ENCODE measurements at places on chromosomes 11 and 22.

DNA sequence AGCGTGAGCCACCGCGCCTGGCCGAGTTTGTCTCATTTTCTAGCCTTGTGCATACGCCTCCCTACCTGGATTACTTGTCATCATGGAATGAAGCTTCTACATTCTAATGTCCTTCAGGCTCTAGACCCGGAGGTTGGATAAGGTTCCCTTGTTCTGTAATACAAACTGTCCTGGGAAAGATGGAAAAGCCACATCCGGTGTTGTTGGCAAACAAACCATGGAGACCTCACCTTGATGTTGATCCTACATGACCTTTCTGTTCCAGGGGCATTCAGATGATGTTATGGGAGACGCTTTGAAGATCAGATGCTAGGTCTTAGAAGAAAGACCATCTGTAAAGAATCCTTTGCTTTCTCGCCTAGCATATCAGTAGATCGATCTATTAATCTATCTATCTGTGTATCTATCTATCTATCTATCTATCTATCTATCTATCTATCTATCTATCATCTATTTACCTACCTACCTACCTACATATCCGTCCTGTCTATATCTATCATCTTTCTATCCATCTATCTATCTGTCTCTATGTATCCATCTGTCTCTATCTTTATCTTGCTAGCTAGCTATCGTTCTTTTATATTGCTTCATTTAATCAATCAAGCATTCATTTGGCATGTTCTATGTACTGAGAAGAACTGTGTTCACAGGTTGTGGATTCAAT is 46.3 kb upstream of the GRK3 start:
- no peak for DNase-seq

DNA sequence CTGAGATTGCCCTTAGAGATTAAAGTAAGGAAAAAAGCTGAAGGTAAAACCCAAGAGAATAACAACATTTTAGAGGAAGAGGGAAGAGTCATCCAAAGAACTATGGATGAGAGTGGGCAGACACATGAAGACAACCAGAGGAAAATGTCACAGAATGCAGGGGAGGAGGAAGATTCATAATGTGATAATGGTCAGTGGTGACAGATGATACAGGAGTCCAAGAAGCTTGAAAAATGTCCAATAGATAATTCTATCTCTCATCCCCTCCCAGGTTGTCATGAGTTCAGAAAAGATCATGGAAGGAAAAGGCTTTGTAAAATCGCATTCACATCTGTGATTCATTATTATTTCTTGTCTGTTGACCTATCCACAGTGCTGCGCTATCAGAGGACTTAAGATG is 282.3 kb upstream of the CCDC90B start:
- DNase-seq: no peak

- no peak for DNase-seq
Observed at GRCh38 chr11:61647529-61647928, 32.7 kb upstream of the DAGLA start.

GRCh38 chr11:107856981-107857517 is 1.5 kb downstream of the SLC35F2 start:
- DNase-seq: no peak

GRCh38 chr11:2923446-2924375 is 5.5 kb downstream of the PHLDA2 start:
- DNase-seq: no peak

DNA sequence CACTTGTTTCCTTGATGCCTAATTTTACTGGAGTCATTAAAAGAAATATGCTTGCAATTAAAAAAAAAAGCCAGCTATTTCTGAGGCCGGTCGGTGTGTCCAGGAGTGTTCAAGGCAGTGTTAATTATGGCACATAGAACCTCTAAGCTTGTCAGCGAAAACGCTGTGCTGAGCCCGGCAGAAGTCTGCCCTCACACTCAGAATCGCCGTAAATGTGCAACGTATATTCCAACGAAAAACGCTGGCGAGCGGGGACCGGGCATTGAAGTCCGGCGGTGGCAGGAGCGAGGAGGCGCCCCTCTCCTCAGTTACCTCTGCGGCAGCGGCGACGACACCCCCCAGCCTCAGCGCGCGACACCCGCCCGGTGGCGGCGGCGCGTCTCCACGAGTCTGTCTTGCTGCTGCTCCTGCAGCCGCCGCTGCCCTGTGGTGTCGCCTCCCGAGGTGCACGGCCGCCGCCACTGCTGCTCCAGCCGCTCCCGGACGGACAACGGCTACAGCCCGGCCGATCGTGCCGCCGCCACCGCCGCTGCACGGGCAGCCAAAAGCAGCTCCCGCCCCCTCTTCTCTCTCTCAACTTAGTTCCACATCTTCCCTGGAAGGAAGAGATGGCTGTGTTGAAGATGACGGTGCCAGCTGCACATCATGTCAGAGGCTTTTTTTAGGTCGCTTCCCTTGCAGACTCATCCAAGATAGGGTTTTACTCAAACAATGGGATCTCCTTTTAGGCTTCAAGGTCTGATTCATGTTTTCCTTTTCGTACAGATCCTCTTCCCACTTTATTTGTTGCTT is 56.0 kb downstream of the JAM3 start:
- DNase-seq: peak; percentile 4

- peak; percentile 11 for DNase-seq
Observed at GRCh38 chr11:73521621-73522020, 76.3 kb downstream of the FAM168A start.

DNA sequence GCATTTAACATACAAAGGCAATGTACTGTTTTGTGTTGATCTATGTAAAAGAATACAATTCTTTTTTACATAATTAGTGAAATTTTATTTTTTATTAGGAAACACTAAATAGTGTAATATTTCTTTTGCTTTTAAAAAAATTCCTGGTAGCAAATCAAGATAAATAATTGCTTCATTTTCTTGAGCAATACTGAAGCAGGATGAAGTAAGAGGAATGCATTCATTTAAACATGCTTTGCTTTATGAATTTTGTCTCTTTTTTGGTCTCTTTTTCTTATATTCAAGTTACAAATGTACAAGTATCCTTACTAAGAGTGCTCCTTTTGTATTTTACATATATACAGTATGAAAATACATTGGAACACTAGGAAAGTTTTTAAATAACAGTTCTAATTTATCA is 144.4 kb upstream of the TEAD1 start:
- DNase-seq: no peak

All from HFFc6 (cell line).